ENCODE measurements at places on chromosomes 3 and 15.

- DNase-seq = no peak
These were observed 25.5 kb upstream of the RASGRF1 start for GRCh38 chr15:79115986-79116665.

GRCh38 chr15:68335655-68336054, 58.1 kb downstream of the FEM1B start:
- DNase-seq = no peak

DNA sequence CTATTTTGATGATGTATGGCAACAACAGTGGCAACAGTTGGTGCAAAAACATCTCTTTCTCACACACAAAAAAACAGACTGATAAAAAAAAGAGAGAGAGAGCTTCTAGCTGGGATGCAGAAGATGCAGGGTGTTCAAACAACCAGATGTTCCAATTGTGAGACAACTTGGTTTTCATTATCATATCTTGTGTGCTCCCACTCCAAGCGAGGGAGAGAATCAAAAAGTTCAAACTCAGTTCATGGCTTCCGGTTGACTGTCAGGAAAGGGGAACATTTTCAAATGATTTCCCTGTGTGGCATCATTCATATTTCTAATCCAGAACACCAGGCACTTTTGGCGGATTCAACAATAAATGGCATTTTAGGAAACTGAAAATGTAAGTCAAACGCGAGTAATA, 72.1 kb downstream of the RSL24D1 start:
- DNase-seq = no peak

GRCh38 chr3:52019352-52020080, 23.8 kb upstream of the RPL29 start:
- DNase-seq = peak; percentile 88

DNA sequence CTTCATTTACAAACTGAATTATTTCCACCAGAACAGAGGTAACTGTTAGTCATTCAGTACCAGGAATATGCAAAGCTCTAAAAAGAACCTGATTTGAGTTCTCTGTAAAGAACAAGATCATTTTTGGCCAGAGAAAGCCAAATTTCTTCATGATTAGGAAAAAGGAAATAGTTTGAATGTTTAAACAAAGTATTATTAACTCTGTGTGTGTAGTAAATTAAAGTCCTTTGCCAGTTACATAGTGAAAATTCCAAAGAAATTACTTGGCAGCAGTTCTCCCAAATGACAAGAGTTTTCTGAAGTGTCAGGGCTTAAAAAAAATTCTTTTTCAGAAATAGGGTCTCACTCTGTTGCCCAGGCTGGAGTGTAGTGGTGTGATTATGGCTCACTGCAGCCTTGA, 24.5 kb downstream of the QTRT2 start:
- DNase-seq = no peak

DNA sequence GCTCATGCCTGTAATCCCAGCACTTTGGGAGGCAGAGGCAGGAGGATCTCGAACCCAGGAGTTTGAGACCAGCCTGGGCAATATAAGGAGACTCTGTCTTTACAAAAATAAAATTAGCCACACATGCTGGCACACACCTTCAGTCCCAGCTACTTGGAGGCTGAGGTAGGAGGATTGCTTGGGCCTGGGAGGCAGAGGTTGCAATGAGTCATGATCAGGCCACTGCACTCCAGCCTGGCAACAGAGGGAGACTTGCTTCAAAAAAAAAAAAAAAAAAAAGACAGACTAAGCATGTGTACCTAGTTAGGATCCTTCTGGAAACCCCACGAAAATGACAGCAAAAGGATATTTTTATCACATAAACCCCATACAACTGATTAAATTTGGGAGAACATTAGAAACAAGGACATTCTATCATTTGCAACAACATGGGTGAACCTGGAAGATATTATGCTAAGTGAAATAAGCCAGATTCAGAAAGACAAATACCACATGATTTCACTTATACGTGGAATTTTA, 44.9 kb downstream of the METTL6 start:
- DNase-seq = no peak

DNA sequence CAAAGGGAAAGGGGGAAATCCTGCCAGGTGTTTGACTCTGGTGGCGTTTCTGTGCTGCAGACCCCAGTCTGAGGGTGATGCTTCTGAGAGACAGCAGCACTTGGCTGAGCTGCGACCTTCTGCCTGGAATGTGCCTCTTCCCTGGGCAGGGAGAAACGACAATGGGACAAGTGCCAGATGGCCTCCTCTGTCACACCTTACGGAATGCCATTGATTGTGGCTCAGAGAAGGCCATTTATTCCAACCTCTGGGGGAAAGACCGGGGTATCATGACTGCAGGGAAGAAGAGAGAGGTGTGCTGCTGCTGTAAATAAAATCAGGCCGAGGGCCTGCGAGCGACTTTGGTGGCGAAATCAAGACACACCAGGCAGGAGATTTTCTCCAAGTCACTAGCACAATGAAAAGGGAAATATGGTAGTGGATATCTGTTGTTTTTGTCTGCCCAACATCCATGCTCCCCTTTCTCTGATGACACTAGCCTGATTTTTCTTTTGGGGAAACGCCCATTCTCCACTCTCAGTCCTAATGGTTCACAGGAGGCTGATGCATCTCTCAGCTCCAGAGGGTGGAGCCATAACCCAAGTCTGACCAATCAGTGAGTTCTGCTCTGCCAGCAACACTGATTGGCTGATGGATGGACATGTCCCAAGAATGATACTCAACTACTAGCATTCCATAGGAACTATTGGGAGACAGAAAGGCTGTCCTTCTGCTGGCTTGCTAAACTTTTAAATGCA, 336.1 kb downstream of the FOXP1 start:
- no peak for DNase-seq

DNA sequence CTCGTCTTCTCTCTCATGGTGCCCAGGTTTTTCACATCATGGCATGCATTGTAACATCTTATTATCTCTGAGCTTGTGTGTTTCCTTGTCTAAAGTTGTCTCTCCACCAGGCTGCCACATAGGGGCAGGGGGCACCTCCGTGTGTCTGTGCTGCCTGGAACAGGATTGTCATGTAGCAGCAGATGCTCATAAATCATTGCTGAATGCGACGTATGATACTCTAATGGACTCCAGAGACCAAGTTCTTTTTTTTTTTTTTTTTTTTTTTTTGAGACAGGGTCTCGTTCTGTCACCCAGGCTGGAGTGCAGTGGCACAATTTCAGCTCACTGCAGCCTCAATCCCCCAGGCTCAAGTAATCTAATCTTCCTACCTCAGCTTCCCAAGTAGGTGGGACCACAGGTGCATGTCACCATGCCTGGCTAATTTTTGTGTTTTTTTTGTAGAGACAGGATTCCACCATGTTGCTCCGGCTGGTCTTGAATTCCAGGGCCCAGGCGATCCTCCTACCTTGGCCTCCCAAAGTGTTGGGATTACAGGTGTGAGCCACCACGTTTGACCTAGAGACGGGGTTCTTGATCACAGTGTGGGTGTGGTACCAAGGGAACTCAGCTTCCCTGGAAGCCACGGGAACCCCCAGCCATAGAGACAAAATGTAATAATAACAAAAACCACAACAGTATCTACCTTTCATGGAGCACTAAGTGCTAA, 4.7 kb upstream of the DNASE1L3 start:
- DNase-seq = no peak

DNA sequence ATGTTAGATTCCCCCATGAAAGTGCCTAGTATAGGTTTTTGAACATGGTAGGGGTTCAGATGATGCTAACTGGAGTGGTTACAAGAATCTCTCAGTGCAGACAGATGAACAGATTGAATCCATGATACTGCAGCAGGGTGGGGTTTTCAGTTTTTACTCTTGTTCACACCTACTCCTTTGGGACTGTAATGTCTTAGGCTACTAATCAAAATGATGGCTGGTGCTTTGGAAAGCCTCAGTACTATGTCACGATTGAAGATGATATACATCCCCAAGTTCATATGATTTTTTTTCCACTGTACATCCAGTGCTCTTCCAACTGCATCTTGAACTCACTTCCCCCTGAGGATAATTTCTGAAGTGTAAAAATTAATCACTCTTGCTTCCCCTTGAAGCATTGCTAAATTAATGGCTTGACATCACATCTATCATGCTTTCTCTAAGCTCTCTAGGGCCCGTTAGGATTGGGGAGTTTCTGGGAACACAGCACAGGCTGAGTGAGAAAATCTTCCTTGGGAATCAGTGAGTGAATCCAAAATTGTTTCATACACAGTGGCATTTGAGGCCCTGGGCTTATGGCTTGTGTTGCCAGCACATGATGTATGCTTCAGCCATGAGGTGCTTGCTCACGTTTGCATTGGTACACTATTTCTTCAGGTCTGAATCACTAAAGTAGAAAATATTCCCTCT, 115.0 kb upstream of the TPRG1 start:
- no peak for DNase-seq

DNA sequence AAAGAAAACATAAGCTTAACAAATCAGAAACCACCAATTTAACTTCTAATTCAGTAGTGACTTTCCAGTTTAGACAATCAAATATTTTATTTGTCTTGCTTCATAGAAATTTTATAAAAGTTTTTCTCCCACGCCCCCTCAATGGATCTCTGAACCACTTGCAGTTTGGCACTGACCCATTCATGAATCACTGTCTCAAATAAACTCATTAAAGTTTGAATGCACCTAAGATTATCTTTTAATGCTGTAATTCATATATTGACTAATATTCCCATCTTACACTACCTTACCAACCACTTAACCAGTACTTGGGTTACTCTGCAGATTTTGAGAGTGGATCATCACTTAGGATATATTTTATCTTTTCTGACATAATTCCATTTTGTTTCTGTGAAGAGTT, 880.2 kb downstream of the OTOL1 start:
- no peak for DNase-seq

DNA sequence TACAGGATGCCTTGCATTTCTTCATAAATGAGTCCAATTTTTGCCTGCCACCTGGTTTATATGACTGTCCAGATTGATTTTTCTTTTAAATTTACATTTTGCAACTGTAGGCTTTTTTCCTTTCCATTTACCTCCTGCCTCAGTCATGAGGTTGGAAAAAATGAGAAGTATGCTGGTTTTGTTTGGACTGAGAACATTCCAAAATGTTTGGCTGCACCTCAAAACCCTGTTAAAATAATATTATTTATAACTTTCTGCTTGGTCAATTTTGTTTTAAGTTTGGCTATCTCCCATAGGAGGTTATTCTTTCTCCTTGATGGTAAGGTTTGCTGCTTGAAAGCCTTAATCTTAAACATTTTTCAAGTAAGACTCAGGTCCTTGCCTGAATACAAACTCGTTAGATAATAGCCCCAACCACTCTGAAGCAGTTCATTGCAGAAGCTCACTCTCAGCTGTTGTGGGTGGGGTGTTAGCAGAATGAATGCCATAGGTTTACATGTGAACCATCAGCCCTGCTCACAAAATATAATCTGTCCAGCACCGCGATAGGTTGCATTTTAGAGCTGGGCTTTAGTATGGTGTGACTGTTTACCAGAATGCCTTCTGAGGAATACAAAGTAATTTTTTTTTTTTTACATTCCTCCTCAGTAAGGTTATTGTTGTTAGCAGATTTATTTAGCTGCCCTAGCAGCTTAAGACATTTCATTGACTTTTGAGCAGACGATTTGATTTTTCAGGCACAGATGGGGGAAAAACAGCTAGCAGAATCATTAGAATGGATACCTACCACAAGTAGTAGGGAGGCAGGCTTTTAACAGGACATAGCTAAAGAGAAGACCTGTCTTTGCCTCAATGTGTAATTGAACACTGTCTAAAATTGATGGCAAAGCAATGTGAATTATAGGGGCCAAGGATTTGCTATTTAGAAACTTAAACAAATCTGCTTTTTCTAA, 630.8 kb upstream of the KCNMB2 start:
- no peak for DNase-seq

DNA sequence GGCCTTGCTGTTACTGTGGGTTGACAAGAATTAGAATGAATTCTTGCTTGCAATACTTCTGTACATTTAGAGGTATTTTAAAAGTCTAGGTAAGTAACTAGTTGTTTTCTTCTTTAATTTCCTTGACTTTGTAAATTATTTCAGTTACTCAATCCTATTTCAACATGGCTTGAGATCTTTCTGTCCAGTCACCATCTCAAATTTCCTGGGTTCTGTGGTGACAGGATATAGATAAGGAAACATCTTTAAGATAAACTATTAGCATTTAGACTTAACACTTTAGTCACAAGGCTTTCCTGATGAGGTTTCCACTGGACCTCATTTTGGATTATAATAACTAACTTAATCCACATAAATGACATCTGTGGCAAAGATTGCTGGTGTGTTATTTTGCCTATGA, 195.9 kb upstream of the DPH6 start:
- no peak for DNase-seq

DNA sequence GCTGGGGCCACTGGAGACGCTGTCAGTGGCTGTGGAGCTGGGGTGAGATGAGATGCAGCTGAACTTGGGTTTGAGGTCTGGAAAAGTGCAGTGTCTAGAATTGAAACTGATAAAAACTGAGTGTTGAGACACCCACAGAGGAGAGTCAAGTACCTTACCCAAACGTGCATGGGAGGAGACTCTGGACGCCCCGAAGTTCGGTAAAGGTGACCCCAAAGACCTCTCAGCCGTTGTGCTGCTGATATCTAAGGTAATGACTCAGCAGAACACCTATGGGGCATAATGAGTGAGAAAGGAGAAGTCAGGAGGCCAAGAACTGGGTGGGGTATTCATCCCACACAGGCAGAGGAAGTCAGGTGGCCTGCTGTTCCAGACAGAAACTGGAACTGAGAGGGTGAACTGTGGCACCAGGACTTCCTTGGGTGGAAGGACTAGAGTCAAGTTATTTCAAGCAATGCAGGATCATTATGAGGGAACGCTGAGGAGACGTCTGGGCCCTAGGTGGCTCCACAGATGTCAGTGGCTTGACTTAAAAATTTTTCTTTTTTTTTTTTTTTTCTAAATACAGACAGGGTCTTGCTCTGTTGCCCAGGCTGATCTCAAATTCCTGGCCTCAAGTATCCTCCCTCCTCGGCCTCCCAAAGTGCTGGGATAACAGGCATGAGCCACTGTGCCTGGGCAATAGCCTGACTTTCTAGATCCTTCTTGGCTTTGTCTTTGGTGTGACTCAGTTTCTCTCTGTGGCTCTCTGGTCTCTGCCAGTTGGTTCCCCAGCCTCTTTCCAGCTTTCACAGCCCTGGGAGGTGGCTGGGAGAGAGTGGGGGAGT, 67.6 kb upstream of the GCNT3 start:
- no peak for DNase-seq

GRCh38 chr3:10387881-10388609, 67.1 kb upstream of the SEC13 start:
- DNase-seq = peak; percentile 6

GRCh38 chr15:23570486-23570885, 5.0 kb downstream of the MKRN3 start:
- no peak for DNase-seq

DNA sequence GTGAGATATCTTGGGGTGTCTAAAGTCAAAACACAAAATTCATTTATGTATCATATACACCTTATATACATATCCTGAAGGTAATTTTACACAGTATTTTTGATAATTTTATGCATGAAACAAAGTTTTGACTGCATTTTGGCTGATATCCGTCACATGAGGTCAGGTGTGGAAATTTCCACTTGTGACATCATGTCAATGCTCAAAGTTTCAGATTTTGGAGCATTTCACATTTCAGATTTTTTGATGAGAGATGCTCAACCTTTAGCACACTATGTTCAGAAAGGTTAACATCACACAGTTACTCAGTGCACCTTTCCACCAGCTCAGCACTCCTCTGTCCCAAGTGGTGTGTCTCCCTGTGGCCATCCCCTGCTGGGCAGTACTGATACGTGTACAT, 37.7 kb upstream of the CPB1 start:
- no peak for DNase-seq
